Dermis microvascular lymphatic vessel endothelial cell (primary cell): ENCODE measurements at places on chromosomes 3 and 15. TPM values are rescaled to one million over a fixed set of nuclear protein-coding genes. Genes with fewer than 3 reads are reported as not detected.

The UPK1B gene
- total RNA-seq: not detected in 2 replicates

GRCh38 chr15:101187820-101188636 lies 63.8 kb downstream of the CHSY1 start:
- peak; percentile 63 for DNase-seq

- no peak for DNase-seq
These were observed 528.1 kb downstream of the FOXP1 start for GRCh38 chr3:71055257-71056001.

GRCh38 chr15:72199721-72200212 lies 2.2 kb upstream of the GRAMD2A start:
- peak; percentile 80 for DNase-seq
